A673 (cell line): ENCODE measurements at places on chromosomes 7 and 10. TPM values are rescaled to one million over a fixed set of nuclear protein-coding genes. Genes with fewer than 3 reads are reported as not detected.

The MOGAT3 gene
- total RNA-seq = not detected in 2 replicates

DNA sequence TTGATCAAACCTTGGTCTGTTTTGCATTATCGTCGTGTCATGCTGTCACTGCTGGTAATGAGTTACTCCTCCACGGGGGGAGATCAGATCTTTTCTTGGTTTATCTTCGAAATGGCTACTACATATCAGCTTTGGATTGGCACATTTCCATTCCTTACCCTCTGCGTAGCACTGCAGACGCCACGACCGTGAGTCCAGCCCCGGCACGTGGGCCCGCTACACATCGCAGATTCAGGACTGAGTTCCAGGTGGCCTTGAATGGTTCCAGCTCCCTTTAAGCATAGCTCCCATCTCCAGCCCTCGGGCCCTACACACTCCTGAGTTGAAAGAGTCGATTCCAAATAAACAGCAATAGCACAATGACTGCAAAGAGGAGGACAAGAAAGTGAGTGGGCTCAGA, 238.6 kb upstream of the PFKP start:
- H3K4me1 ChIP-seq = no peaks in the 10 kb centered on the region
- no peaks in the 10 kb centered on the region for H3K36me3 ChIP-seq
- no peak overlapping the region for H3K4me3 ChIP-seq
- no peak for DNase-seq
- H3K27me3 ChIP-seq = peaks cover 23% of the 10 kb centered on the region

DNA sequence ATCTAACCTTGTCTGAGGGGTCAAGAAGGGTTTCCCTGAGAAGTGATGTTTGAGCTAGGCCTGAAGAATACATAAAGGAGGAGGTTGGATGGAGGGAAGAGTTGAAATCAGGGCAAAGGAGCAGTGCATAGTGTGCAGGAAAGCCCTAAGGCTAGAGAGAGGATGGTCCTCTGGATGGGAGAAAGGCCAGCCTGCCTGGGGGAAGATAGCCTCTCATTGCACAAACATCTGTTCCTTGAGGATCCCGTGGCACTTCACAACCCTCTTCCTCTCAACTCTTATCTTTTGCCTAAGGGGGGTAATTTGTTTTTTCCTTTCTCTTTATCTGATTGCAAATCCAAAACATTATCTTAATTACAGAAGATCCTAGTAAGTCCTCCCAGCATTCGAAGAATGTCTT, 35.7 kb downstream of the STAMBPL1 start:
- H3K4me1 ChIP-seq = peaks cover 33% of the 10 kb centered on the region
- H3K27me3 ChIP-seq = no peaks in the 10 kb centered on the region
- H3K4me3 ChIP-seq = no peak overlapping the region
- H3K36me3 ChIP-seq = peaks cover 48% of the 10 kb centered on the region
- no peak for DNase-seq

DNA sequence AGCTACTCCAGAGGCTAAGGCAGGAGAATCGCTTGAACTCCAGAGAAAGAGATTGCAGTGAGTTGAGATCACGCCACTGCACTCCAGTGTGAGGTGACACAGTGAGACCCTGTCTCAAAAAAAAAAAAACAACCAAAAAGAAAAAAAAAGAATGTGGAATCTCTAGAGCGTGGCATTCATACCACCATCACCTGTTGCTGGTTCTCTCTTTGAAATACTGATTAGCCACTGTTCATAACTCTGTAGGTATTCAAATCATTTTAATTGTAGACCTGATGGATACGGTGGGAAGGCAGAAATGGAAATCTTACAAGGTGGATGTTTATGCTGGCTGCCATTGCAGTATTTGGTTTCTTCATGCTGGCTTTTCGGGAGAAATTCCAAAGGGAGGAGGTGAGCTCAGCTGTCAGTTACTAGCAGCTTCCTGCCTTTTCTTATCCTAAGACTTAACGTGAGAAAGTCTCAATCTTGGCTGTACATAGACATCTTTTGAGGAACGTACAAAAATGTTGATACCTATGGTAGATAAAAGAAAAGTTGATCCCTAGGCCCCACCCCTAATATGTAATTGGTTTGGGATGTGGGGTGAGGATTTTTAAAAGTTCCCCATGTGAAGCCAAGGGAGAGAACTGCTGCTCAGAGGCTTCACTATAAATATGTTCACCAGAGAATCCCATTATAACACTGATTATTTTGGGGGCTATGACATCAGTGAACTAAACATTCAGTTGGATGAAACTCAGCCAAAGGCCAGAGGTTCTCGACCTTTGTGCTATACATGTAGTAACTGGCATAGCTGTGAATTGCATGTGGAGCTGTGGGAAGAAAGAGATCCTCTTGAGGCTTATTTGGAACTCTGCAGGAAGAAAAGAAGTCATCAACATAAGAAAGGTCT, 26.9 kb upstream of the MKLN1 start:
- no peaks in the 10 kb centered on the region for H3K27me3 ChIP-seq
- H3K4me1 ChIP-seq = no peaks in the 10 kb centered on the region
- H3K36me3 ChIP-seq = no peaks in the 10 kb centered on the region
- no peak overlapping the region for H3K27ac ChIP-seq

The TAS2R5 gene
- 0.43 and 0.72 TPM in 2 replicates for total RNA-seq

The CABCOCO1 gene
- 0.28 TPM in 1 of 2 replicates, not detected in the other for total RNA-seq

- no peak overlapping the region for H3K27ac ChIP-seq
- no peak for DNase-seq
- H3K4me1 ChIP-seq = no peaks in the 10 kb centered on the region
- no peak overlapping the region for H3K4me3 ChIP-seq
- no peaks in the 10 kb centered on the region for H3K27me3 ChIP-seq
- no peaks in the 10 kb centered on the region for H3K36me3 ChIP-seq
Measured at GRCh38 chr10:62719061-62719460, 85.5 kb upstream of the ADO start.

DNA sequence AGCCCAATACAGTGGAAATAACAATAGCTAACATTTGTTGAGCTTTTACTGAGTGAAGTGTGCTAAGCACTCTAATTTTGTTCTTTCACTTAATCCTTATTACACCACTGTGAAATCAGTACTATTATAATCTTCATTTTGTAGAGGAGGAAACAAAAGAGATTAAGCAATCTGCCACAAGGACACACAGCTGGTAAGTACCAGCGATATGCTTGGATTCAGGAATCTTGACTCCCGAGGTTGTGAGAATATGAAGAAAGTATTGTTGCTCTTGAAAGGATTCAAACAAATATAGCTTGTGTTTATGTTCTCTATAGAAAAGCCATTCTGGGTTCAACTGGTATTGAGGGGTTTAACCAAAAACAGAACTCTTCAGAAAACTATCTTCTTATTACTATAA, 93.7 kb upstream of the HECTD2 start:
- no peaks in the 10 kb centered on the region for H3K4me1 ChIP-seq
- H3K27me3 ChIP-seq = no peaks in the 10 kb centered on the region
- no peak for DNase-seq
- H3K4me3 ChIP-seq = no peak overlapping the region
- no peak overlapping the region for H3K27ac ChIP-seq

The SEC61G gene
- total RNA-seq = 129 and 136 TPM in 2 replicates

- DNase-seq = no peak
- H3K4me1 ChIP-seq = no peaks in the 10 kb centered on the region
- H3K27ac ChIP-seq = no peak overlapping the region
- no peak overlapping the region for H3K4me3 ChIP-seq
Measured at GRCh38 chr7:107538001-107538400, 25.7 kb downstream of the COG5 start.

DNA sequence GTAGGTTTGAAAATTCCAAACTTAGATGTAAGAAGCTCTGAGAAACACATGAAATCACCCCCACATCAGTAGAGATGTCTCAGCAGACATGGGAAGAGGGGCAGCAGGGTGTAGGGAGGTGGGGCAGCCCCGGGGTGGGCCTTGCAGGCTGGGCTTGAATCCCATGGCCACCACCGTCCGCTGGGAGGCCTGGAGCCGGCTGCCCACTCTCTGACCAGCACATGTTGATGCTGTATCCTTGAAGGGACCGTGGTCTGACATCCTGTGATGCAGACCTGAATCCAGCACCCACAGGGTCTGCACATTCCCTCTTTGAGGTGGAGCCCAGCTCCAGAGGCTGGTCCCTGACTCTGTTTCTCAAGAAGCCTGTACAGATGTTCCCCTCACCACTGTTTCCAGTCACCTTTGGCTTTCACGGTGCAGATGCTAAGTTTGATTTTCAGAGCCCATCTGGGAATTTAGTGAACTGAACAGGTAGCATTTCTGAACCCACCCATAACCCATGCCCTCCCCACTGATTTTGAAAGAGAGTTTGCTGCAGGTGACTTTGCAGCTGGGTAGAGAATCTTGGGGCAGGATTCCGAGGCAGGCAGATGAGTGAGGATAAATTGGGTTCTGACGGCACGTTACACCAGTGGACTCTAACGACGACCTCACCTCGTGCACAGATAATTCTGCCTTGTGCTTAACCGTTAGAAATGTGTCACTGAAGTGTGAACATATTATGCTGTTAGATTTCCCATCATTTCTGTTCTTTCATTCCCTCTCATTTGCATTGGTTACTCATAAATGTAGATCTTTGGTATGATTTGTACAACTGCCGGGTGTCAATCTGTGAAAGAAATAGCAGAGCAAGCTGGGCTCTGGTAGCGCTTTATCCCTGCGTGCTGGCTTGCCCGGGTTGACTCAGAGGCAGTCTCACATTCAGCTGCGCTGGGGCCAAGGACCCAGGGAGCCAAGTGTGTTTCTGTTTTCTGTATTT, 45.7 kb downstream of the IKZF1 start:
- DNase-seq = no peak
- peaks cover 9% of the 10 kb centered on the region for H3K4me1 ChIP-seq
- H3K27me3 ChIP-seq = no peaks in the 10 kb centered on the region
- no peaks in the 10 kb centered on the region for H3K36me3 ChIP-seq
- H3K27ac ChIP-seq = no peak overlapping the region
- no peak overlapping the region for H3K4me3 ChIP-seq

DNA sequence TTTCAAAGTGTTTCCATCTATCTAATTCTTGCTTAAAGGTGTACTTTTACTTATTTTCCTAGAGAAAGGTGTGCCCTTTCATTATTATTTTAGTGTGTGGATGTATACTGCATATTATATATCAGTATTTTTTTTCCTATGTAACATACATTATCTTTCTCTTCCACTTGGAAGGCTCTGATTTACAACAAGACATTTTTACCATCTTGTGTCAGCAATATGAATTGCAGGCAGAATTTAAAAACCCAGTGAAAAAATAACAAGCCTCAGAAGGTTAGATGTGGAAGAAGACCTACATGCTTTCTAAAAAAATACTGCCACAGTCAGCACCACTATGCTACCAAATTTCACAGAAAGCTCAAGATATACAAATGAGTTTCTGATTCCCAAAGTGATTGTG, 327.7 kb upstream of the STEAP1 start:
- no peaks in the 10 kb centered on the region for H3K4me1 ChIP-seq
- no peak overlapping the region for H3K4me3 ChIP-seq
- H3K36me3 ChIP-seq = no peaks in the 10 kb centered on the region
- no peaks in the 10 kb centered on the region for H3K27me3 ChIP-seq
- no peak for DNase-seq
- no peak overlapping the region for H3K27ac ChIP-seq

The SPDYE16 gene
- total RNA-seq = 0.13 TPM in 1 of 2 replicates, not detected in the other

DNA sequence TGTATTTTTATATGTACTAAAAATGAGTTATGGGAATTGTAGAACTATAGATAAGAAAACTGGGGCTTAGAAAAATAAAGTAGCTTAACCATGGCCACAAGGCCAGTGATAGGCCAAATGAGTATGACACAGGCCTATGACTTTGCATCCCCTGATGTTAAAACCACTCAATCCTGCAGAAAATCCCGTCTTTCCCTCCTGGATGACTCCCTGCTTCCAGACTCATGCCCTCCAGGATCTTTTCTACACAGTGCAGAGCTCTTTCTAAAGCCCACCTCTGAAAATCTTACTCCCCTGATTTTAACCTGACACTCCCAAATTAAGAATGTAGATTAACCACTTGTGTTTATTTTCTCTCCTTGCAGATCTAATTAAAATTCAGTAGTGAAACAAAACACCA, 489.2 kb upstream of the LRRN3 start:
- no peak overlapping the region for H3K4me3 ChIP-seq
- no peaks in the 10 kb centered on the region for H3K27me3 ChIP-seq
- H3K4me1 ChIP-seq = no peaks in the 10 kb centered on the region
- no peaks in the 10 kb centered on the region for H3K36me3 ChIP-seq

GRCh38 chr10:65793738-65794425, 1132.0 kb upstream of the LRRTM3 start:
- no peak overlapping the region for H3K27ac ChIP-seq
- no peaks in the 10 kb centered on the region for H3K4me1 ChIP-seq
- H3K36me3 ChIP-seq = no peaks in the 10 kb centered on the region

- H3K27ac ChIP-seq = no peak overlapping the region
- DNase-seq = no peak
- H3K4me3 ChIP-seq = no peak overlapping the region
- no peaks in the 10 kb centered on the region for H3K36me3 ChIP-seq
- no peaks in the 10 kb centered on the region for H3K4me1 ChIP-seq
Measured at GRCh38 chr7:92158660-92159575, 20.0 kb downstream of the LRRD1 start.

DNA sequence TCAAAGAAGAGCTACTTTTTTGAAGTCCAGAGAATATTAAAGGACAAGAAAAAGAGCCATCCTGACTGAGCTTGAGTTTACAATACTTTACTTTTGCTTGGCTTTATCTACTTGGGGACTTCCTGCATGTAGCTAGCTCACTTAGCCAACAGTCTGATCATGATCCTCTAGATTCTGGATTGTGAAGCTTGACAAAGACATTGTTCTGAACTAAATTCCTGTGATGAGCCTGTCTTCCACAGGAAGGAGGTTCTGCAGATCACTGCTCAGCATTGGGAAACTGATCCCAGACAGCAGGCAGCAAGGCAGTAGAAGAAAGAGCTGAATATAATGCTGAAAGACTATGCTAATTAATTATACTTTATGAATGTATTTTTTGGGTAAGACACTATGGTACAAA, 296.4 kb downstream of the DGKB start:
- H3K27ac ChIP-seq = no peak overlapping the region
- H3K4me3 ChIP-seq = no peak overlapping the region
- no peaks in the 10 kb centered on the region for H3K4me1 ChIP-seq
- no peaks in the 10 kb centered on the region for H3K27me3 ChIP-seq
